ENCODE measurements at places on chromosomes 7 and 10. TPM values are rescaled to one million over a fixed set of nuclear protein-coding genes. Genes with fewer than 3 reads are reported as not detected.
A peak's percentile ranks its signal among the peaks of the same experiment; 100 is the strongest.

GRCh38 chr7:29224726-29225125, 30.2 kb downstream of the CHN2 start:
- H3K36me3 ChIP-seq: no peaks in the 10 kb centered on the region
- no peaks in the 10 kb centered on the region for H3K4me1 ChIP-seq
- no peak overlapping the region for H3K27ac ChIP-seq
- H3K27me3 ChIP-seq: no peaks in the 10 kb centered on the region

DNA sequence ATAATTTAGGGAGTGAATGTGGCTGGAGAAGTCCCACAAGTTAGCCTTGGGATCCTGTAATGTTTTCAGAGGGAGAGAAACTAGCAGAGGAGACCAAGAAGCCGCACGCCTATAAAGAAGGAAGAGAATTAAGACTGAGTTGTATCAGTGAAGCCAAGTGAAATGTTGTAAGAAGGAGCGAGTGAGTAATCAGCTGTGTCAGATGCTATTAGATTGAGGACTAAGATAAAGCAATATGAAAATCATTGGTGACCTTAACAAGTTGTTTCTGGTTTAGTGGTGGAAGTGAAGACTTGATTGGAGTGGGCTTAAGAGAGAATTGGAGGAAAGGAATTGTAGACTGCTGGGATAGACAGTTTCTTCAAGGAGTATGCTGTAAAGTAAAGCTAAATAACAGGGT, 8.8 kb downstream of the CCSER2 start:
- peaks cover 48% of the 10 kb centered on the region for H3K4me1 ChIP-seq
- no peak overlapping the region for H3K27ac ChIP-seq
- no peaks in the 10 kb centered on the region for H3K27me3 ChIP-seq
- H3K4me3 ChIP-seq: no peak overlapping the region

- peaks cover 60% of the 10 kb centered on the region for H3K4me1 ChIP-seq
- H3K36me3 ChIP-seq: no peaks in the 10 kb centered on the region
- peak within 1 kb of the TSS; percentile 79 for H3K27ac ChIP-seq
Observed at GRCh38 chr7:1555813-1556543, at the start of gene TMEM184A. TMEM184A (minus strand) TSS chr7:1556205; CDS start chr7:1555484, 721 bp downstream.

- no peak overlapping the region for H3K27ac ChIP-seq
- H3K36me3 ChIP-seq: peaks cover 22% of the 10 kb centered on the region
- no peak for DNase-seq
- no peaks in the 10 kb centered on the region for H3K27me3 ChIP-seq
Observed at GRCh38 chr10:100534726-100535125, 1.0 kb upstream of the HIF1AN start.

DNA sequence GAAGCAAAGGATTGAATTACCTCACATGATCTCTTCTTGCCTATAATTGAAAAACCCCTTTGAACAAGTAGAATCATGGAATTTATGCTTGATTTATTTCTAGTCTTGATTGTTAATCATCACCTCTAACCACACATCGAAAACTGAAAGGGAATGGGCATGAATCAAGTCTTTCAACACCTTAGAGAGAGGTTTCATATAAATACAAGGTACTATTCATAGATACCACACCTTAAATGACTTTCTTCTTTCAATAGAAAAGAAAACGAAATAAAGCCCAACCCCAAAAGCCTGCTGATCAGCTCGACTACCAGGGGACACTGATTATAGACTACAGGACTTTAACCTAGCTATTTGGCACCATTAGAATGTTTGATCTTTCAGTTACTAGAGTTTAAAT, 128.6 kb upstream of the PTPRZ1 start:
- H3K36me3 ChIP-seq: no peaks in the 10 kb centered on the region
- DNase-seq: no peak
- H3K4me1 ChIP-seq: no peaks in the 10 kb centered on the region
- no peak overlapping the region for H3K27ac ChIP-seq
- H3K27me3 ChIP-seq: no peaks in the 10 kb centered on the region

FAM237B gene
- not detected for total RNA-seq

DNA sequence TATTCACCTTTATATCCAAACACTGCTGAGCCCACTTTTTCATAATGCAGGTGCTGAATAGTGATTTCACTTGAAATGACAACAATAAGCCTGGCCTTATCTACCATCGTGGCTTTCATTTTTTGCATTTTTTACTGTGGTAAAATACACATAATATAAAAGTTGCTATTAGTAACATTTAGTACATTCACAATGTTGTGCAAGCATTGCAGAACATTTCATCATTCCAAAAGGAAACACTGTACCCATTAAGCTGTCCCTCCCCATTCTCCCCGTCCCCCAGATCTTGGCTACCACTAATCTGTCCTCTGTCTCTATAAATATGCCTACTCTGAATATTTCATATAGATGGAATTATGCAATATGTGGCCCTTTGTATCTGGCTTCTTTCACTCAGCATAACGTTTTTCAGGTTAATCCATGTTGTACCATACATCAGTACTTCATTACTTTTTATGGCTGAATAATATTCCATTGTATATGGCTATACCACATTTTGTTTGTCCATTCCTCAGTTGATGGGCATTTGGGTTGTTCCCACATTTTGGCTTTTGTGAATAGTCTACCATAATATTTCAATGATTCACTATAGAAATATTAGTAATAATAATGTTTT, 68.5 kb upstream of the ARID5B start:
- no peaks in the 10 kb centered on the region for H3K36me3 ChIP-seq
- no peak overlapping the region for H3K27ac ChIP-seq
- H3K27me3 ChIP-seq: no peaks in the 10 kb centered on the region
- H3K4me1 ChIP-seq: peaks cover 25% of the 10 kb centered on the region
- no peak for DNase-seq

PLXNA4 gene
- total RNA-seq: 12.8 TPM

DNA sequence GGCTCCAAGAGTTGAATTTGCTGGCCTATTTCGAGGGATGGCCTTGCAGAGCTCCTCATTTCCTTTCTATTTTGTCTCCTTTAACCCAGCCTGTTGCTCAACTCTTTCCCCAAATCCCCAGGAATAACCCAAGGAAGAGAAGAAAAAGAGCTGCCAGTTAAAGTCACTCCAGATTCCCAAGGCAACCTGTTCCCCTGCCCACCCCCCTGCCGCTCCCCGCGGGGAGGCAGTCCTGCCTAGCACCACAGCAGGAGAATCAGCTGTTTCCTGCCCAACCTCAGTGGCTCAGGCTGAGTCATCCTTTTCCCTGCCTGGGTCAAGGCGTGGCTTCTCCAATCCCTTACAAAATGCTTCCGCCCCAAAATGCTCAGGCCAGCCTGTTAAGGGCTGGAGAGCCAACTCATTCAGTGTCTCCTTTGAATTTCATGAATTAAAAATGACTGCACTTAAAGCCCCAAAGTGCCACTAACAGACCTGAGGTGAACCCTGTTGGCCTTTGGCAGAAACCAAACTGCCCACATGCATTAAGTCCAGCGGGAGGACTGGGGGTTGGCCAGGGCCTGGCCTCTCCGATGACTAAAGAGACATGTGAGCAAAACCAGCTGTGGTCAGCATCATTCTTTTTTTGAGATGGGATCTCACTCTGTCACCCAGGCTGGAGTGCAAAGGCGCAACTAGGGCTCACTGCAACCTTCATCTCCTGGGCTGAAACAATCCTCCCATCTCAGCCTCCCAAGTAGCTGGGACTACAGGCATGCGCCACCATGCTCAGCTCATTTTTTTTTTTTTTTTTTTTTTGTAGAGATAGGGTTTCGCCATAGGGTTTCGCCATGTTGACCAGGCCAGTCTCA, 83.2 kb upstream of the KIF5B start:
- no peaks in the 10 kb centered on the region for H3K36me3 ChIP-seq
- H3K27ac ChIP-seq: peak overlapping the region; percentile 45
- peak; percentile 90 for DNase-seq

- H3K36me3 ChIP-seq: no peaks in the 10 kb centered on the region
- peaks cover 41% of the 10 kb centered on the region for H3K4me1 ChIP-seq
- H3K27me3 ChIP-seq: peaks cover 48% of the 10 kb centered on the region
- H3K27ac ChIP-seq: peak overlapping the region; percentile 68
Observed at GRCh38 chr10:48606530-48607355, 1.9 kb upstream of the ARHGAP22 start.

DNA sequence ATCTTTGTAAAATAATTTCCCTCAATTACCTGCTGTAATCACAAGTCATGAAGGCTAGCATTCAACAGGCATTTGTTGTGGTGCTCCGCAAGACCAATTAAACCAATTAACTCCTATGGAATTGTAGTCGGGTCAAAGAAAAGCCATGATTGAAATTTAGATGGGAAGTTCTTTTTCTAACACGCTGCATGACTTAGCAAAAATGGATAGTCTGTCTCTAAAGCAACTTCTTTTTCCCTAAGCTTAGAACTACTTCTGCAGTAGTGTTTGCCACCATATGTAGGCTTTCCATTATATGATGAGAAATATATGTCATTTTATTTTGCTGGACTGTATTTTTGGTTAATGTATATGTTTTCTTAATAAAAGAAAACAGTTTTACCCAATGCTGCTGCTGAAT, 119.1 kb downstream of the TSPAN12 start:
- H3K36me3 ChIP-seq: no peaks in the 10 kb centered on the region
- no peak overlapping the region for H3K4me3 ChIP-seq
- H3K27ac ChIP-seq: no peak overlapping the region
- no peaks in the 10 kb centered on the region for H3K4me1 ChIP-seq
- no peak for DNase-seq

MRPS33 gene
- total RNA-seq: 51.3 TPM

HGF gene
- 5.8 TPM for total RNA-seq

COL28A1 gene
- 5.7 TPM for total RNA-seq

- no peaks in the 10 kb centered on the region for H3K27me3 ChIP-seq
- H3K4me3 ChIP-seq: no peak overlapping the region
- H3K4me1 ChIP-seq: no peaks in the 10 kb centered on the region
- no peak overlapping the region for H3K27ac ChIP-seq
Observed at GRCh38 chr10:78185693-78186055, 152.0 kb downstream of the RPS24 start.

DNA sequence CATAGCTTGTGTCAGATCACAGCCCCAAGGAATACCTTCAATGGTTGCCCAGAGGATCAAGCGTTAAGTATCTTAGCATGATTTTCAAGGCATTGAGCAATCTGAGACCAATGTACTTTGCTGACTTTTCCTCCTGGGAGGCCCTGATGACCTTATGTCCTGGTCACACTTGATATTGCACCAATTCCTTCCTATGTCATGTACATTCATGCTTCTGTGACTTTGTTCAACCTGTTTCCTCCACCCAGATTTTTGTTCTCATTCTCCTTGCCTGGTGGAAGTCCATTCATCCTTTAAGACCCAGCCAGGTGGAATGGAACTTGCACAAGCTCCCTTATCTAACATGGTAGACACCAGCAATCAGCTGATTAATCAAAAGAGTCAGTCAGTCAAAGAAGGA, 160.8 kb downstream of the PFKFB3 start:
- peaks cover 12% of the 10 kb centered on the region for H3K4me1 ChIP-seq
- H3K27ac ChIP-seq: no peak overlapping the region
- no peaks in the 10 kb centered on the region for H3K36me3 ChIP-seq
- no peak for DNase-seq

GRCh38 chr7:158695056-158695455, 9.5 kb downstream of the NCAPG2 start:
- no peak for DNase-seq
- H3K27me3 ChIP-seq: no peaks in the 10 kb centered on the region
- no peak overlapping the region for H3K4me3 ChIP-seq
- no peaks in the 10 kb centered on the region for H3K36me3 ChIP-seq

DNA sequence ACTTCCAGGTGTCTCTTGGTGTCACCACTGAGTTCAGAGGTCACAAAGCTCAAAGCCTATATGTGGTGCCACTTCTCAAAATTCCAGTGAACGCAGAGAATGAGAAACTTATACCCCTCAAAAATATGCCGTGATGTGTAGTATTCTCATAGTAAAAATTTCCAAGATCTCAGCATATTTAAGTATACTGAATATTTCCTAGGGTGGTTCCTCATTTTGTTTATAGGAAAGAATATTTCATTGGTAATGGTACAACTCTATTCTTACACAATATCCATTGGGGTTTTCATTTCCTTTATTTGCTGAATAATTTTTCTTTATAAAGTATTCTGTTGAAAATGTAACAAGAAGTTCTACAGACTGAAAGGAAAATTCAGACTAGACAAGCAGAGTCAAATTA, 58.9 kb upstream of the ADO start:
- DNase-seq: no peak
- no peak overlapping the region for H3K27ac ChIP-seq
- H3K27me3 ChIP-seq: no peaks in the 10 kb centered on the region
- H3K4me1 ChIP-seq: peaks cover 8% of the 10 kb centered on the region
- no peaks in the 10 kb centered on the region for H3K36me3 ChIP-seq

CXCL12 gene
- total RNA-seq: 5.8 TPM

DNA sequence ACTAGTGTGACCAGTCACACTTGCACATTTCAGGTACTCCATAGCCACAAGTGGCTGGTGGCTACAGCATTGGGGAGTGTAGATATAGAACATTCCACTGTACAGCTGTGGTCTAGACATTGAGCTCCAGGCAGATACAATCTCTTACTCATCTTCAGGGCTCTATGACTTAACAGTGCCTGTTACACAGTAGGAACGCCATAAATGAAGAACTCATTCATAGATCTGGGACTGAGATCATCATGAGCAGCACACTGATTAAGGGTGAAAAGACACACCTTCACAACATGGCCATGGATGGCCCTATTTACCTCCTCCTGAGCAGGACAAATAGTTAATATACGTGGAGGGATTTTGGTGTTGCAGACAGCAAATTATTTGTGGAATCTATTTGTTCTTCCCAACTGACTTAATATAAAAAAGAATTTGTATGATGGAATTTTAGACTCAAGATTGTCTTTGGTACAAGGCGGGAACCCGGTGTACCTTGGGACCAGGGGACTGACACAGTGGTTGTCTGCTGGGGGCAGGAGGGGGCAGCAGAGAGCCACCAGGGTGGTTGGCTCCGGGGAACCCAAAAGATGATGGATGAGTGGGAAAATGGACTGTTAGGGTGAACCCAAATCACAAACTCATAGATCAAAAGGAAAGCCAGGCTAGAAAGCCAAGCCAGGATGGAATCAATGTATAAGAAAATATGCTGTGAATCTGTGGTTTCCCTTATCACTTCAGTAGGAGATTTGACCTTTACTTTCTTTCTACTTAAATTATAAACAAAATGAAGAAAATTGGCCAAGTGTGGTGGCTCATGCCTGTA, 24.3 kb upstream of the CPA2 start:
- H3K27ac ChIP-seq: no peak overlapping the region
- no peaks in the 10 kb centered on the region for H3K27me3 ChIP-seq
- DNase-seq: peak; percentile 49
- no peak overlapping the region for H3K4me3 ChIP-seq
- peaks cover 4% of the 10 kb centered on the region for H3K4me1 ChIP-seq
- H3K36me3 ChIP-seq: no peaks in the 10 kb centered on the region

DNA sequence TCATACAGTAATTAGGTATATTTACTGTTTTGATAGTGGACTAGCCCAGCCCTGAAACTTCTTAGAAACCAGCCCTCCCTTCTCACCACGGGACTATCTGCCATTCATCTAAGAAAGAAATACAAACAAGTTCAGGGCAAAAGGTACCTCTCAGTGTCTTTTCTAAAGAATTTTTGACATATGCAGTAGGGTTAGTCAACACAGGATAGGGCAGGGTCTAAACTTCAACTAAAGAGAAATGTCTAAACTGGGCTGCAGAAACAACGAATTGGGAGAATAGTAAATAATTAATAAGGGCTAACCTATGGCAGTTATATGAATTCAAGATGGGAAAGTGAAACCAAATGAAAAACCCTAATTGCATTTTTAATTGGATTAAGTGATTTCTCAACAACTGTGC, 496.6 kb downstream of the INHBA start:
- H3K4me3 ChIP-seq: no peak overlapping the region
- H3K27ac ChIP-seq: no peak overlapping the region
- no peak for DNase-seq
- H3K27me3 ChIP-seq: no peaks in the 10 kb centered on the region
- H3K4me1 ChIP-seq: no peaks in the 10 kb centered on the region

NODAL gene
- not detected for total RNA-seq

TMEM213 gene
- not detected for total RNA-seq

GJC3 gene
- total RNA-seq: not detected
